SHP77 (cell line): ENCODE measurements at places on chromosomes 16 and 17.

DNA sequence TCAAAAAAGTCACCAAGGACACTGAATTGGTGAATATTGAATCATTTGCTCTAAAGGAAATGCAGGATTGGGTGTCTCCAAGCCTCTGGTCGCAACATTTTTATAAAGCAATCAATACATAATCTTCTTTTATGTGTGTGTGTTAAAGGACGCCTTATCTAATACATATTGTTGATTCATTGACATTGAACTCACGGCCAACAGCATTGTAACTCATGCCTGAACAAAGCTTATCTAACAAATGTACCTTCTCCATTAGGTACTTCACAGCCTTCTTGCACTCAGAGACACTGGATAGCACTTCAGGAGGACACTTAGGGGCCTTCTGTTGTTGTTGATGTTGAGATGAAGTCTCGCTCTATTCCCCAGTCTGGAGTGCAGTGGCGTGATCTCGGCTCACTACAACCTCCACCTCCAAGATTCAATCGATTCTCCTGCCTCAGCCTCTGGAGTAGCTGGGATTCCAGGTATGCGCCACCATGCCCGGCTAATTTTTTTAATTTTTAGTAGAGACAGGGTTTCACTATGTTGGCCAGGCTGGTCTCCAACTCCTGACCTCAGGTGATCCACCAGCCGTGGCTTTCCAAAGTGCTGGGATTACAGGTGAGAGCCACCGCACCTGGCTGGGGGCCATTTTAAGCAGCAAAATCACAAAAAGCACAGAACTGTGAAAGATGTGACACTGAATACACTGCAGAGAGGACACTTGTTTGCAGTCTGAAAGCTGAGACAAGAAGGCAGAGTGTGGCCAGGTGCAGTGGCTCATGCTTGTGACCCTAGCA lies 13.2 kb upstream of the PDXDC1 start:
- DNase-seq, result no peak

DNA sequence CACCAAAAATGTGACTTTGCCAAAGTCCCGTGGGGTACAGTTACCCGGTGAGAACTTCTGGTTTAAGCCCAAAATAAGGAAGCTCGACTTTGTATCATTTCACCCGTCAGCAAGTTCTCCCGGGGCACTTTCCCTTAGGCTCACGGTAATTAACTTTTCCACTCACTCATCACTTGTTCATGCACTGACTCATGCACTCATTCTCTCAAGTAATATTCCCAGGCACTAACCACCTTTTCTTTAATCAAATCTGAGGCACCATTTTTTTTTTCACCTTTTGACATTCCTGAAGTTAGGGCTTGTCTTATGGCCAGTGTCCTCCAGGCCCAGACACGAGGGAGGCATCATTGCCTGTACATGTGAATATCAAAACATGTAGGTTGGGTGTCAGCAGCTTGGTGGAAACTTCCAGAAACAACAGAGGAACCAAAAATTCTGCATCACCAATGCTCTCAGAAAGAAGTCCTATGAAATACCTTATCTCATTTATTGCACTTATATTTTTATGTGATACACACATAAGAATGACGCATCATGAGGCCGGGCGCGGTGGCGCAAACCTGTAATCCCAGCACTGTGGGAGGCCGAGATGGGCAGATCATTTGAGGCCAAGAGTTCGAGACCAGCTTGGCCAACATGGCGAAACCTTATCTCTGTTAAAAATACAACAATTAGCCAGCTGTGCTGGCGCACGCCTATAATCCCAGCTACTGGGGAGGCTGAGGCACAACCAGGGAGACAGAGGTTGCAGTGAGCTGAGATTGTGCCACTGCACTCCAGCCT lies 36.1 kb upstream of the ATP2C2 start:
- DNase-seq, result no peak

DNA sequence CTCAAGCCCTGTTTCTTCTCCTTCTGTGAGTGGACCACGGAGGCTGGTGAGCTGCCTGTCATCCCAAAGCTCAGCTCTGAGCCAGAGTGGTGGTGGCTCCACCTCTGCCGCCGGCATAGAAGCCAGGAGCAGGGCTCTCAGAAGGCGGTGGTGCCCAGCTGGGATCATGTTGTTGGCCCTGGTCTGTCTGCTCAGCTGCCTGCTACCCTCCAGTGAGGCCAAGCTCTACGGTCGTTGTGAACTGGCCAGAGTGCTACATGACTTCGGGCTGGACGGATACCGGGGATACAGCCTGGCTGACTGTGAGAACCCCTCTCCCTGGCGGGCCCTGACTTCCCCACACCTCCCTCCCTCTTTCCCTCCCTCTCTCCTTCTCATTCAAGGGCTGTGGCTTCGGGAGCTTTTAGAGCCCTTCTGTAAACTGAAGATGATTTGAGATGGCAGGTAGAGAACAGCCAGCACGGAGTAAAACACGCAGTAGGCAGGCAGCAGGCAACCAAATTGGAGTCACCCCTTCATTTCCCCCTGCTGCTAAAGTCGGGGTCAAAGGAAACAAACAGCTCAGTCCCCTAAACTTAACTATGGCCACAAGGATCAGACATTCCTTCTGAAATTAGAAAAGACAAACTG lies 3.9 kb downstream of the SPACA3 start:
- DNase-seq, result no peak

DNA sequence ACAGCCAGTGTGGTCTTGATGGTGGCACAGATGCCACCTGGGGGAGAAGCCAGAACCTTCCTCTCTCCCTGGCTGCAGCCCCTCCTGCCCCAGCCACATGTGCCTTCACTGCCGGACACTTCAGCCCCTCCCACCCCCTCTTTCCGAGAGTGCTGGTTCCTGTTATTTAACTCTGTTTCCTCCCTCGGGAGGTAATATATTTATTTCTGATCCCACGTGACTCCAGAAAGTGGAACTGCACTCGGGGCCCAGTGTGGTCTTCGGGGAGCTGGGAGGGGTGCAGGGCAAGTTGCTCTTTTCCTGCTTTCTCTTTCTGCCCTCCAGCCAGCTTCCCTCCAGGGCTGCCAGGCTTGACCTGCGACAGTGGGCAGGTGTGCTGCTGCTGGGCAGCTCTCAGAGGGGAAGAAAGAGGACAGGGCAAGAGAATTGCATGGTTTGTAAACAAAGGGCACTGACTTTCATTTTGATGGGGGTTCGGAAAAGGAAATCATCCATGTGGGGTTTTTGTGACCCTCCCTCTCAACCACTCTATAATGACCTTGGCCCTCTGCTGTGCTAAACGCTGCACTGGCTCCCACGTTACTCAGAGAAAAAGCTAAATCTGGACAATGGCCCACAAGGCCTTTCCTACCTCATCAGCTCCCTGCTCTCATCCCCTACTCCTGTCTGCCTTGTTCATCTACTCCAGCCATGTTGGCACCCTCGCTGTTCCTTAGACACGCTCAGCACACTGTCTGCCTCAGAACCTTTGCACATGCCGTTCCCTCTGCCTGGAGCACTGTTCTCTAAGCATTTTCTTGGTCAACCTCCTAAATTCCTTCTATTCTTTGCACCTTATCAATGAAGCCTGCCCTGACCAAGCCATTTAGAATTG lies 8.2 kb upstream of the CIITA start:
- DNase-seq, result no peak

DNA sequence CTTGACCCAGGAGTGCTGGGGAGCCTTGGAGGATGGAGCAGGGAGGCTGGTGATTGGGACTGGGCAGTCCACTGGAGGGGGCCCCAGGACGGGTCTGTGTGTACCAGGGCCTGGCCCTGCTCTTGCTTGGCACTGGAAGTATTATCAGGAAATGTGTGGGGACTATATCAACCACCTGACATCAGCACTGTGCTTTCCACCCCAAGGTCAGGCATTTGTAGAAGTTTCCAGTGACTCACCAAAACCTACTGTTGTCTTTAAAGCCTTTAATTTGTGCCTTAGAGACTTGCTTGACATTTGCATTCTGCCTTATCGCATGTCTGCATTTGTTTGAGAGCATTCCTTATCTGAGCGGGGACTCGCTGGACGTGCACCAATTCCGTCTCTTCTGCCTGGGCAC lies 323.1 kb downstream of the FOXL1 start:
- no peak for DNase-seq

GRCh38 chr16:11074131-11074530 lies 129.8 kb downstream of the CLEC16A start:
- DNase-seq, result no peak
